ENCODE measurements at places on chromosomes 1 and 21.

DNA sequence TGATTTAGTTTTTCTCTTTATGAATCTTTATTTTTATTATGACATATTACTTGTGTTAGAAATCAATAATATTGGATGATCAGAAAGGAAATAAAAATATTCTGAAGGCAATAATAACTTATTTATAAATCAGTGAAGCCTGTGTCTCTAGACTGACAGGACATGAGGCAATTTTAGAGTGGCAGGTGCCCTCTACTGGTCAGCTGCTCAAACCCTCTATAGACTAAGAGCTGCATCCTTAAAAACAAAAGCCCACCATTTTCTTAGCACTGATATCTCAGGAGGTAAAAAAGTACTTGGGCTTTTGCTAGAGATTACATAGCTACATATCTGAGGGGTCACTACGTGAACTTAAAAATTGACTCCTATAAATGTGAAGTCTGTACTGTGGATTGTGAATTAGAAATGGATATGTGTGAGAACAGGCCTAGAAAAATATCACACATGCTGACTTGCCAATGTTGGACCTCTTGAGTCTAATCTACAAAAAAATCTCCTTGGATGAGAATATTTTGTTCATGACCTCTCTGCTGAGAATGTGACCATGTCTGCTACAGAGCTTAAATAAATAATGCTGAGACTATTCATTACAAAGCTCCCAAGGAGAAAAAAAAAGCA, 597.9 kb upstream of the ADAMTS5 start:
- no peak for DNase-seq

DNA sequence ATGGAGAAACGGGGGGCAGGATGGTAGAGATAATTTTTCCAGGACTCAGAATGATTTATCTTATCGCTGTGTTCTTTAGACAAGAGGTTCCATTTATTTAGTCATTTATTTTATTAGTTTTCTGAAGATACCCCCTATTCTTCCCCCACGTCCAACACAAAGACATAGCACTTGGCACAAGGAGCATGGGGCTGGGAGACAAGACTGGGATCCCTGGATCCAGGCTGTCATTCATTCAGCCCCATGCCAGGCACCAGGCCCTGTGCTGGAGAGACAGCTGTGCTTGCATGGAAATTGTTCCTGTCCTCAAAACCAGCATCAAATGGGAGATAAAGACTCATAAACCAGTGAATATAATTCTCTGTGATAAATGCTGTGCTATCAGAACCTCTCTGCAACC, 27.1 kb upstream of the PLXNA2 start:
- DNase-seq, result no peak

DNA sequence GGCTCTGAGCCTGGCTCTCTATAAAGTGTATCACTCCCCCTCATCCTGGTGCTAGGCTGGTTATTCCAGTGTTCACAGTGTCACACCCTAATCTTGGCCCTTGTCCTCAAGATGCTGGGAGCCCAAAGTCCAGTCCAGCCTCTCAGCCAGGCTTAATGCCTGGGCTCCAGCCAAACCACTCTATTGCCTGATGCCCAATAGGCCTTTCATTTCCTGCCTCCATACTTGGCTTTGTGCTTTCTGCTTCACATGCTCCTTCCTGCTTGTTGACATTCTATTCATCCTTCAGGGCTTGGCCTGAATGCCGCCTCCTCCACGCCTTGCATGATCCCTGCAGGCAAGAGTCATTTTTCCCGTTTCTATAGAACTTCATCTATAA, 1.7 kb downstream of the KLHDC8A start:
- no peak for DNase-seq

DNA sequence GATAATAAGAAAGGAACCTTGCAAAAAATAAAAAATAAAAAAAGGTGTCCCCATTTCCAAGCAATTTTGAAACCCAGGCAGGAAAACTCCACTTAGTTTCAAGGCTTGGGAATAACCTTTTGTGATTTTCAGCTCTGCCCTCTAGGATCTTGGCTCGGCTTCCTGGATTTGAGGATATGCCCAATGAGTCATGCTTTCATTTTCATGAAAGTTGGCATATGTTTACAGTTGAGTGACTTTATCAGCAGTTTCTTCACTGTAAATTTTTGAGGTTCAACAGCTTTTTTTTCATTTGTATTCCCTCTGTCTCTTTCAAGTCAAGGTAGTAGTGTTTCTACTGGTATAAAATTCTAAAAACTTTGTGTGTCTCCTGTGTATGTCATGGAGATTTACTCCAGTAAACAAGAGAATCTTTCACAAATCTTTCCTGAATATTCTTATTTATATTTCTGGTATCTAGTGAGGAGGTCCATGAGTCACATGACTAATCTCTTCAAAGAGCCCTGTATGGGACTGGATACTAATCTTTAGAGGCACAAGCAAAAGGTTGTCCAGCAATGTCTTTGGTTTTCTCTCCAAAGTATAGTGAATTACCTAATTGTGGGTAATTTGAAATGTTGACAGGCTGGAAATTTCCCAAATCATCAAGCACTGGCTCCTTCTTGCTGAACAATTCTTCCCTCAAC, 335.3 kb downstream of the BRINP2 start:
- no peak for DNase-seq

DNA sequence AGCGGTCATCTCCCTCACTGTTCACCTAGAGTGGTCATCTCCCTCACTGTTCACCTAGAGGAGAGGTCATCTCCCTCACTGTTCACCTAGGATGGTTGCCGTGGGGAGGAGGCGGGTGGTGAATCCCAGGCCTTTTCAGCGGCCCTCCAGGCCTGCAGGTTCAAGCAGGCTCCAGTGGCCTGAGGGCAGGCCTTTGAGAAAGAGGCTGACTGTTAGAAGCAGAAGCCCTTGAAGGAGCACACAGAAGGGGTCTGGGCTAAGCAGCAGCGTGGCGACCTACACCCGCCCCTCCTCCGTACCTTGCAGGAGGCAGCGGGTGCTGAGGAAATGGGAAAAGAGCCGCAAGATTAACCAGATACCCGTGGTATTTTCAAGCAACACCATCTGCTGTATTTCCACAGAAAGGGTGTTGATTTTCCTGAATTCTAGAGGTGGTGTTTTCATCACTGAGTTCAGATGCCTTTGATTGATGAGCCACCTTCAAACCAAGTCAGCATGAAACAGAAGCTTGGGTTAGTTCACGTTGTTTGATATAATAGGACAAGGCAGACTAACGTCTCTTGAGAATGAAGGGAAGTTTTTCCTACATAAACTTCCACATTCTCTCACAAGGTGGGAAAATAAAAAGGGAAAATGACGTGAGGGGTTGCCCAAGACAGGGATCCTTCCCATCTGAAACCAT, 289.5 kb downstream of the KIF26B start:
- no peak for DNase-seq

GRCh38 chr1:38241594-38242334, 195.2 kb upstream of the POU3F1 start:
- no peak for DNase-seq

DNA sequence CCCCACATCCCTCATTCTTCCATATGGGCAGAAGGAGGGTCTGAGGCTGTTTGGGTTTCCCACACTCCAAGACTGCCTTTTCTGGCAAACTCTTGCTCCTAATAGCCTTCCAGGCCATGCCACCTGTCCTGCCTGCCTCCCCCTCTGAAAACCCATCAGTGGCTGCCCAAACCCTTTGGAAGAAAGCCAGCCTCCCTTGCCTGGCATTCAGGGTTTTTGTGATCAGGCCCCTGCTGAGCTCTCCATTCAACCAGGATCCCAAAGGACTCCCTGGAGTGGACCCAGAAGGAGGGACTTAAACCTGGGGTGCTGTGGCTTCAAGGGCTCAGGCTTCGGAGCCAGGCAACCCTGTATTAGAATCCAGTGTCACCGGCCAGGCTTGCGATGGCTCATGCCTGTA, 4.2 kb upstream of the GUCA2A start:
- no peak for DNase-seq

- no peak for DNase-seq
These were observed 183.0 kb downstream of the ZBTB18 start for GRCh38 chr1:244234009-244234643.

DNA sequence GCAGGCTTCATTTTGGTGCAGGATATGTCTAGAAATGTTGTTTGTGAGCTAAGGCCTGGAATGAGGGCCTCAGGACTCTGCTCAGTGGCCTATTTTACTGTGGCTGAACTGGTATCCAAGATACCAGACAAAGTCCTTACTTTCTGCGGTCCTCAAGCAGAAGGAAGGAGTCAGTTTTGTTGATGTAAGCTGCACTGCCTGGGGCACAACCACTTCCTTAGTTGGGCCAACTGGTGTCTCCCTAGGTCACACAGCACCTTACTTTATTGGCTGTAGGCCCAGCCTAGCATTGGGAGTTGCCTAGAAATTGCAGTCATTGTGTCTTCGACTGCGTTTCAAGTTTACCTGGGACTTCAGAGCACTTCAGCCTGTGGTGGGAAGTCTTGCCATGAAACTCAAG, 1322.7 kb downstream of the AMY1C start:
- no peak for DNase-seq

DNA sequence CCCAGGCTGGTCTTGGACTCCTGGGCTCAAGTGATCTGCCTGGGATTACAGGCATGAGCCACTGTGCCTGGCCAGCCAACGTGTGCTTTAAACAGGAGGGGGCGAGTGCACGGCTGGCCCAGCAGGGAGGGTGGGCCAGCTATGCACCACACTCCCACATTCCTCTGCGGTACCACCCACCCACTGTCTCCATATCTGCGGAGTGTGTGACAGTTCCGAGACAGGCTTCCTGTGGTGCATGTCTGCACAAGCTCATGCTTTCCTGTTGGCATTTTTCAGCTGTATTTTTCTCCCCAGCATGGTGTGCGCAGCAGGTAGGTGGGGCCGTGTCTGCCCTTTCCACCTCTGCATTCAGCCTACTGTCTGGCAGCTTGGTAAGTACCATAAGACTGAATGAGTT, 183.3 kb downstream of the AJAP1 start:
- DNase-seq, result no peak

DNA sequence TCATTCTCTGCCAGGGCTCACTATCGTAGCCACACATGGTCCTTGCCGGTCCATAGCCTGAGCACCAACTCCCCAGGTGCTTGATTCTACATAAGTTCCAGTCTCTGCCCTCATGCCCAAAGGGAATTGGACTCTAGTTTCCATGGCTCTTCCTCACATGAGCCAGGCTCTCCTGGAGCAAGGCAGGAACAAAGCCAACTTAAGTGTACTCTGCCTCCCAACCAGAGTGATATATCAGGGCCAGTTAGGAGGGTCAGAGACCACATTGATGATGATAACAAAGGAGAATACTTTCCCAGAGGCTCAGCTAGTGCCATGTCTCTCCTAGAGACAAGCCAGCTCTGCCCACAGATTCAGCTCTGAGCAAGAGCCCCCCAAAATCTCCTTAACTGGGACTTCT, 70.9 kb downstream of the ERI3 start:
- DNase-seq, result no peak

DNA sequence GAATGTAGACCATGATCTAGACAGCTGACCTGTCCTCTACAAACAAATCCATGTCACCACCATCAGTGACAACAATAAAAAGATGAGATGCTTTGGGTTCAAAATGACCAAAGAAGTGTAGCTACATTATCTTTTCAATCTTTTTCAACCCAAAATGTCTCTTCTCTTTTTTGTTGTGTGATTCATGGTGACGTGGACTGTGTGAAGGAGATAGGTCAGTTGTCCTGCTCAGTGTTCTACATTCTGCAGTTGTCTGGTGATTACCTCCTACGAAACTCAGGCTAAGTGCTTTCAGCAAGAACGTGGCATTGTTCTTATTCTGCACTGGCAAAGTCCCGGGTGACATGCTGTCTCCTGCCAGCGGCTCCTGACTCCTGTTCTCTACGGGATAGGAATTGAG, 73.1 kb downstream of the PRKAB2 start:
- no peak for DNase-seq

DNA sequence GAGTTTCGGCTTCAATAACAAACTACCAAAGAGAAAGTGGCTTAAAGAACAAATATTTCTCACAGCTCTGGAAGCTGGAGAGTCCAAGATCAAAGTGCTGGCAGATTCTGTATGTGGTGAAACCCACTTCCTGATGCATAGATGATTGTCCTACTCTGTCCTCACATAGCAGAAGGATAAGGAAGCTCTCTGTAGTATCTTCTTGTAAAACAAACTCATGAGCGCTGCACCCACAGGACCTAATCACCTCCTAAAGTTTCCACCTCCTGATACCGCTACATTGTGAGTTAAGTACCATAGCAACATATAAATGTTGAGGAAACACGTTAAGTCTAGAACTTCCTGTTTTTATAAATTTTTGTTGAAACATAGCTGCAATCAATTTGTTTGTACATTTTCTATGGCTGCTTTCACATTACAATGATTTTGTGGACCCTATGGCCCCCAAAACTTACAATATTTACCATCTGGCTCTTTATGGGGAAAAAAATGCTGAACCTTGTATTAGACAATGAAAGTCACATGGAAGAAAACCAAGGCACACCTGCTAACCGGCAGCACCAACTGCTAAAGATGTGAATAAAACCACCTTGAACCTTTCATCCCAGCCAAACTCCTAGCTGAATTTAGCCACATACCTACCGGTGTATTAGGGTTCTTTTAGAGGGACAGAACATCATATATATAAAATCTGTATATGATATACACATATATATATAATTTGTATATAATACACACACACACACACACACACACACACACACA, 1423.4 kb downstream of the NCAM2 start:
- DNase-seq, result no peak

DNA sequence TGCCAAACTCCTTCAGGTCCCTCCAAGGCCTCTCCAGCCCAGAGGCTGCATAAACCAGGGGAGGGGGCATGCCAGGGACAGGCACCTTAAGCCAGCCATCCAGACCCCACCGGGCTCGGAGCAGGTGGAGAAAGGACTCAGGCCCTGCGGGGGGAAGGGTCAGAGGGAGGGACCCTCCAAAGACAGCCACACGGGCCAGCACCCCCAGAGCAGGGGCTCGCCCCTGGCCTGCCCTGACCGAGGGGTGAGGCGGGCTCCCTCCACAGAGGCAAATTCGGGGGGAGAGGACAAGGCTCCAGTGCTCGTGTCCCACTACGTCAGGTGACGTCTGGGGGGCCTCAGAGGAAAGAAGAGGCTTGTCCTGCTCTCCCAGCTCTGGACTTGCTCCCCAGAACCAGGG, 8.2 kb downstream of the MEGF6 start:
- no peak for DNase-seq

- no peak for DNase-seq
These were observed 19.5 kb downstream of the PLA2G5 start for GRCh38 chr1:20089328-20090077.

All from amniotic stem cell (primary cell).